CD4-positive, alpha-beta T cell treated with Interleukin-6 for 4 hours (primary cell): ENCODE measurements at places on chromosomes 12 and 14.

- no peak for DNase-seq
Measured at GRCh38 chr14:101112351-101113107, 209.0 kb upstream of the RTL1 start.

DNA sequence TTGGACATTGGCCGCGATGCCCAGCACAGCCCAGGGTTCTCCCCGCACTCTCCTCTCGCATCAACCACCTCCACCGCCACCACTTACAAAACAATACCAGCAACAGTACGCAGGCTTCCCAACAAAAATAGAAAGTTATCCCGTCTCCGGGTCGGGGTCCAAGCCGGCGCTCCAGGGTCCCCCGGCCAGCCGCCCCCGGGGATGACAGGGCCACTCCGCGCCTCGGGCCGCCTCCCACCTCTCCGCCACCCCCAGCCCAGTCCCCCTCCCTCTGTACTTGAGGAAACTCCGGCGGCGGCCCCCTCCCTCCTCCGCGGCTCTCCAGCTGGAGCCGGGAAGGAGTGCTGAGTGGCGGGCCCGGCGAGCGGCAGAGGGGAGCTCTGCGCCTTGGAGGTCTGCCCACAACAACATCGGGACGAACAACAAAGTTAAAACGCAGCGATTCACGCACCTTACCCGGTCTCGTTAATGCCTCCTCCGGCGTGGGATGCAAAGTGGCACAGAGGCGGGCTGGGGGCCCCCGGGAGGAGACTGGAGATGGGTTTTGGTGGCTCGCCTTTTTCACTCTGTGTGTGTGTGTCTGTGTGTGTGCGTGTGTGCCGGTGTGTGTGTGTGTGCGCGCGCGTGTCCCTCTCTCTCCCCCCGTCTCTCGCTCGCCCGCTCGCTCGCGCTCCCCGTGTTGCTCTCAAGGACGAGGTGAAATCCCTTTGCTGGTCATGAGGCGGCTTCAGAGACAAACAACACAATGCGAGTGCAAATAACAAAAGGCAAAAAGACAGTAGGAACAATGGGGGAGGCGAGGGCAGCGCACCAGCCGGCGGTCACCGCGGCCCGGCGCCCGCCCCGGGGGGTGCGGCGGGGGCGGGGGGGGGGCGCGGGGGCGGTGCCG, 386.8 kb downstream of the BCAT1 start:
- DNase-seq, result no peak

- DNase-seq, result peak; percentile 36
Measured at GRCh38 chr14:61380984-61381383, 59.6 kb downstream of the PRKCH start.

- DNase-seq, result no peak
Measured at GRCh38 chr14:99534333-99534732, 53.1 kb downstream of the CCNK start.

DNA sequence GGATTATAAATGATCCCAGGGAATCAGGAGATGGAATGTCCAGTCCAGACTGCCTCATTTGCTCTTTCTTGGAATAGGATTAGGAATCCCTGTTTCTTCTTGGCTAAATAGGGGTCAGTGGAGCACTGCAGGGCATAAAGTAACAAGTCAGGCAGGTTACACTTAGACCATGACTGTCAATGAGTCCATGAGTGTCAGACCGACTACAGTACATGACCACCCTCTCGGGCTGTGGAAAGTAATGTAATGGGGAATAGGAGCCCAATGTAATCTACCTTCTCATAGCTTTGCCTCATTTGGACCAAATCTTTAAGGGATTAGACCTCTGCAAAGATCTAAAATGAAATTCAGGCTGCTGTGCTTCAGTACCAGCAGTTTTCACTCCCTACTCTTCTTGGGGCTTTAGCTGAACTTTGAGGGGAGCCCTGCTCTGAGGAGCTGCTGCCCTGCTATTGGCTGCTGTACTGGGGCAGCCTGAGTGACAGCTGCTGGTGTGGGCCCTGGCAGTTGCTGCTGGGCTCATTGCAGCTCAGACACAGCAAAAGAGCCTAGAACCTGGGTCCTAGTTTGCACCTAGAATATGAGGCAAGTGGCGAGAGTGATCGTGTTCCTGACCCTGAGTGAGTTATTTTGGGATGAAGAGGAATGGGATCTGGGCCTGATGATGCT, 62.2 kb upstream of the OR4E1 start:
- peak; percentile 33 for DNase-seq

- DNase-seq, result no peak
Measured at GRCh38 chr12:92062539-92063493, 82.8 kb downstream of the BTG1 start.

GRCh38 chr12:28870839-28871440, 278.1 kb upstream of the FAR2 start:
- DNase-seq, result no peak
